ENCODE measurements at places on chromosomes 1 and 21.

DNA sequence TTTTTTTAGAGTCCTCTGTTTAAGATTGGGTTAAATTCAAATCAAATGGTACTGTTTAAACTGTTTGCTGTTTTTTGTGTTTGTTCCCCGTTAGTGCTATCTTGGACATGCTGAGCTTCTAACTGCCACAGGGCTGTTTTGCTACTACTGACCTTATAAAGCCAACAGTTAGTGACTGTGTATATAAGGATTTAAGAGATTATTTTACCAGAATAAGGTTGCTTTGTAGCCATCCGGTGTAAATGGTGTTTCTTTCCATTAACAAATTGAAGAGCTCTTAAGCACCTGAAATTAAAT lies 37.0 kb downstream of the ZNF281 start:
- no peak for DNase-seq

DNA sequence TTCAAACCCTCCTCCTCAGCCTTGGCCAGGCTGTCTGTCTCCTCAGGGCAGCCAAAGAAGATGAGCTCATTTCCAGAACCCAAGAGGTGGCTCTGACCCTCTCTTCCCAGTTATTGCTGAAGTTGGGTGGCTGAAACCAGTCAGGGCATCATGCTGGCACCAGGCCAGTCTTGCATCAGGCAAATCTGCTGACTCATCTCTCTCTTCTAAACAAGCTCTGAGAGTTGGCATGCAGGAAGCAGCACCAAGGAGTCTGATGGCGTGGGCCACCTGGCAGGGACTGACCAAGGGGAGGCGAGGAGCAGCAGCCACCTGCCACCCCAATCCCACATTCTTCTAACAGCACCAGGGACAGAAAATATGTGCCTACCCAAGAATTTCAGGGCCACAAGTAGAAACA lies 104.8 kb upstream of the ATP1A1 start:
- DNase-seq = no peak

- DNase-seq = no peak
These were observed 10.7 kb upstream of the ZP4 start for GRCh38 chr1:237901299-237901934.

- no peak for DNase-seq
These were observed 62.3 kb upstream of the ADARB1 start for GRCh38 chr21:45011911-45012661.

- no peak for DNase-seq
These were observed 472.7 kb downstream of the PLPP3 start for GRCh38 chr1:56106531-56107274.

DNA sequence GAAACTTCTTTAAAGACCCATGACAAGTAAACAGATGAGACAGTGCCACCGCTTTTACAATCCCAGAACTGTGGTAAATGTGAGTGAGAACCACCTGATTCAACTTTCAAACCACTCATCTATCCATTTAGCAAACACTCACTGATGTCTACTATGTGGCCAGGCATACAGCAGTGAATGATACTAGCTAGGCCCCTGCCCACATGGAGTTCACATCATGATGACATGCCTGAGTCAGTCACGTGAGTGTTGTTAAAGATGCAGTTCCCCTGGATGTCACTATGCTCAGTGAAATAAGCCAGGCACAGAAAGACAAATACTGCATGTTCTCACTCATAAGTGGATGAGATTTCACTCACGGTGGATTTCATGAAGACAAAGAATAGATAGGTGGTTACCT lies 28.4 kb downstream of the STX6 start:
- no peak for DNase-seq

- no peak for DNase-seq
These were observed 314.8 kb upstream of the CXADR start for GRCh38 chr21:17197996-17198395.

GRCh38 chr1:39494671-39495410 lies 3.4 kb downstream of the BMP8A start:
- no peak for DNase-seq

DNA sequence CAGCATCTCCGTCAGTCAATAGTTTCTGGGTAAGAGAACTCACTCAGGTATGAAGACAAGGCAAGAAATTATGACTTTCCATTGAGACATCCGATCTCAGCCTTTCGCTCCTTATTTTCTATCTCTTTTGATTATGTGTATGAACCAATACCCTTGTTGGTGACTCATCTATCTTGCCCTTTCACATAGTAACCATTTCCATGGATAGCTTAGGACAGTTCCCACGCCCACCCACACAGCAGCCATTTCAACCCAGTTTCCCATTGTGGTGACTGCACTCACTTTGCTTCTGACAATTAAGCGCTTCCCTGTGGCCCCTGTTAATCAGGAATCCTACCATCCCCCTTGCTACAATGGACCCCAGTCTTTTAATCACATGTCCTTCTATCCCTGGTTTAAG lies 210.6 kb upstream of the ADGRL2 start:
- no peak for DNase-seq

GRCh38 chr1:18505666-18506065 lies 24.9 kb downstream of the KLHDC7A start:
- DNase-seq = no peak

- DNase-seq = no peak
These were observed 37.0 kb downstream of the ZBTB8B start for GRCh38 chr1:32501865-32502264.

DNA sequence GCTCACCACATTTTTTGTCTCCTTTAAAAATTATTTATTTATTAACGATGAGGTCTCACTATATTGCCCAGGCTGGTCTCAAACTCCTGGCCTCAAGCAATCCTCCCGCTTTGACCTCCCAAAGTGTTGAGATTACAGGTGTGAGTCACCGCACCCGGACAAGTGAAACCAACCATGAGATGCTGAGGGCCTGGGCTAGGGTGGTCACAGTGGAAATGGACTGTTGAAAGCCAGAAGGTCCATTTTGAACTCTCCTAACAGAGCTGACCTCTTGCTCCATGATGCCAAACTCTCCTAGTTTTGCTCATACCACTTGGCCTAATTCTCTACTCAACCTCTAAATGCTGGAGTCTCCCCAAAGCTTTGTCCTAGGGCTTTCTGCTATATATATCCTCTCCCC lies 109.1 kb downstream of the SLC45A1 start:
- DNase-seq = no peak

DNA sequence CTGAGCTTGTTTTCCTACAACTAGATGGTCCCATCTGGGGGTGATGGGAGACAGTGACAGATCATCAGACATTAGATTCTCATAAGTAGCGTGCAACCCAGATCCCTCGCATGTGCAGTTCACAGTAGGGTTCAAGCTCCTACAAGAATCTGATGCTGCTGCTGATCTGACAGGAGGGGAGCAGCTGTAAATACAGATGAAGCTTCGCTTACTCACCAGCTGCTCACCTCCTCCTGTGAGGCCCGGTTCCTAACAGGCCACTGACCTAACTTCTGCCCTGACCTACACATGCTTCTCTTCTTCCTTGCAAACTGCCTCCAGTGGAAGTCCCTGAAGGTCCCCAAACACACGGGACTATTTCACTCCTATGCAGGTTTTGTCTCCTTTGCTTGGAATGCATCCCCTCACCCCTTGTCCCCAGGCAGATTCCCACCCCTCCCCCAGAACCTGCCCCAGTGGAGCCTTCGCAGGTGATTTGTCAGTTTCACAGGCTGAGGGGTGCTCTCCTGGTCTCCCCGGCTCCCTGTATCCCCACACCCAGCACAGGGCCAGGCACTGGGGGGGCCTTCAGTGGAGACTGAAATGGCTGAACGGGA lies 5.7 kb upstream of the ZBTB48 start:
- no peak for DNase-seq

- no peak for DNase-seq
These were observed 33.1 kb upstream of the SELENON start for GRCh38 chr1:25766721-25767436.

DNA sequence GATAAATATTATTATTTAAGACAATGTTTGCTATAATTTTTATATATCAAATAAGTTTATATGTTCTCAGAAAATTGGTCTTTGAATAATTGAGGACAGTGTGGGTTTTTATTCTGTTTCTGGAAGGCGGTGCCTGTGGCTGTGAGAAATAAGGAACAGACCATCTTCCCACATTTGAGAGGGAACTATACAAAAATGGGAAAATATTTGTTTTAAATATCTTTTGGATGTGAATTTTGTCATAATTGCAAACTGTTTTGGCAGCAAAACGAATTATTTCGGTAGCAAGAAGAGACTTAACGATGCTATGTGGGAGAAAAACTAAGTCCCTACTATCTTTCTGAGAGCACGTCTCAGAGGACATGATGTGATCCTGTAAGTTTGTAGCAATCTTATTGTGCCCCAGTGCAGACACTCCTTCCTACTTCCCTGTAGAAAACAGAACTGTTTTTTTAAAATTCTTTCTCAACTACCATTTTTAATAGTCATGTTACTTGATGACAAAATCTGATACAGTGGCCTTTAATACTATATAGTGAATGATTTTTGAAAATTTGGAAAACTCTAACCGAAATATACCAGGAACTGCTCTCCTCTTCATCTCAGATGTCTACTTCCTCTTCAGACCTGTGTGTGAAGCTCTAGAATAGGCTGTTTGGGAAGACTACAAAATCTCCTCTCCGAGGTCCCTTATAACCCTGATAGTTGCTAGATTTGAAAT lies 25.4 kb downstream of the PTPRC start:
- no peak for DNase-seq

DNA sequence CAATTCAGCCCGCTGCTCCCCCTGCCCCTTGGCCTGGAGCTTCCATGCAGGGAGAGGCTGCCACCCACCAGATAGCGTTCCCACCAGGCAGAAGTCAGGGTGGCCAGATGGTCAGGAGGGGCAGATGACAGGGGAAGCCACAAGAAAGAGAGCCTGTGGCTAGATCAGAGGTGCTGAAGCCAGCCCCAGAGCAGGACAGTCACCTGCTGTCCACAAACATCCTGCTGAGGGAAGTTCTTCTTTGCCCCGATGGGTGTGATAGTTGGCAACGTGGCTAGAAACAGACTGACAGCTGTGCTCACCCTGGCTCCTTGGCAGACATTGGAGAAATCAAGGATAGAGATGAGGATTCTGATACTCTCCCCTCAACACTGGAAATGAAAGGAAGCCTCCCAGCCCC lies 27.2 kb upstream of the SRP9 start:
- DNase-seq = no peak
